Activated CD4-positive, alpha-beta T cell treated with anti-CD3 and anti-CD28 coated beads, Interleukin-2, amount 50 U/mL, for 16 hours (primary cell): ENCODE measurements at places on chromosomes 7 and 10.

DNA sequence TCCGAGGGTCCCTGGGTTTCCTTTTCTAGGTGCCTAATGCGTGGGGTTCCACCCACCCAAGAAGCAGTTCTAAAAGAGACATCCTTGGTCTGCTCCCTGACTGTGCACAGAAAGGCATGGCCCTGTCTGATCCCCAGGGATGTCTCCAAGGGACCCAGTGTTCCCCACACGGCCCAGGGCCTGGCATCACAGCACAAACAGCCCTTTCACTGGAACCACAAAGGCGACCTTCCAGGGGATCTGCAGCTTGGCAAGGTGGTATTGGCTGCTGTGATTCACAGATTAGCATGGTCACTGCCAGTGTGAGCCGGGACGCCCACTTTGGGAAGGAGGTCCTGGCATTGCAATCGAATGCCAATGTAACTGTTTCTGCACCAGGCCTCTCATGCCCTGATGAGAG is 6.4 kb downstream of the KCNMA1 start:
- DNase-seq, result no peak

DNA sequence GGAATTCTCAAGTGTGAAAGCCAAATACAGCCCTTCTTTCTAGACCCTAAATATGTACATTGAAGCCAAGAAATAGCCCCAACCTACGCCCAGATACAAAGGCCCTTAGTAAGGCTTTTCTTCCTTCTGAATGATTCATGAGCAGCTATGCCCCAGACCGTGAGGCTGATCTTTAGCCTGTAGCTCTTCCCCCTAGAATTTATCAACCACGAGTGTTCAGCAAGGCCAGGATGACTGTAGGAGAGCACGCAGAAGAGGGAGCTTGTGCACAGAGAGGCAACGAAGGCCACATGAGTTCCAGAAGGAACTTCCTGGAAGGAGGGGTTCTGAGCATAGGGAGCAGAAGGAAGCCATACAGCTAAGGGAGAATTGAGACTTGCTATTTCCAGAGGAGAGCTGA is 53.0 kb upstream of the HABP2 start:
- no peak for DNase-seq

DNA sequence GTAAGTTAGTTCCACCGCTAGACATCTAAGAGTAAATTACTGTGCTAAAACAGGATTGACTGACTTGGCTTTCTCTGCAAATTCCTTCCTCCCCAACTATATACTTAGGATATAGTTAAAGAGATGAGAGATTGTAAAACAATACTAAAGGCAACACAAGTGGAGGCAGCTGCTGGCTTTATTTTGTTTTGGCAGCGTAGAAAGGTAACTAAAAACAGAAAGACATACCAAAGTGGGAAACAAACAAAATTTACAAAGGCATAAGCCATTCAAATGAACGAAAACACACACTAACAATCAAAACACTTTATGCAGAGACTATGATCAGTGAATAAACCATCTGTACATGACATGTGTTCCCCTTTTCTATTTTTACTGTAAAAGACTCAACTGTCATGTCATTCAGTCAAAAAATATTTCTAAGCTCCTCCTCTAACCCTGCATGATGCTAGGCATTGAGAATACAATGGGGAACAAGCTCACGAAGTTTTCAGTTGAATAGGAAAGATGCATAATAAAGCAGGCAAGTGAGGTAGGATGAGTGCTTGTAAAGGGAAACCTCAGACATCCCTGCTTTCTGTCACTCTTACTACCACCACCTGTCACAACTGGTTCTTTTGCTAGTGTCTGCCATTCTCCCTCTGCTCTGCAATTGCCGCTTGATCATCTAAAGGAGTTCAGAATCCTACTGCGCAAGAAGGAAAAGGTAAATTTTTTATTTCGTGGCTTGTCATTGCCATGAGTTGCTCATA is 64.2 kb upstream of the COL1A2 start:
- DNase-seq, result no peak

GRCh38 chr7:128160296-128160695 is 80.8 kb upstream of the LEP start:
- no peak for DNase-seq

DNA sequence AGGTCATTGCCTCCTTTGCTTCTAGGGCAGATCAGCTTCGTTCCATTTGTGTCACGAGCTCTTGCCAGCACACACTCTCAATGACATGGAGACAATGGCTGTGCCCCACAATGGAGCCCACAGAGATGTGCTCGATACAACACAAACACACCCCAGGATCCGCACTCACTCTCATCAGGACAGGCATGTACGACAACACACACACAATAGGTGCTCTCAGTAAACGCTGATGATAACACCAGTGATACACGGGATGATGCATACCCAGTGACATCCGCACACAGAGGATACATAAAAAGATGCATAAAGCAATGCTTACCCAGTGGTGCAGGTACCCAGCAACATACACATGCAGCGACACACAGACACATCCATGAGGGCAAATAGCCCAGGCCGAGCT is 61.2 kb upstream of the LBX1 start:
- DNase-seq, result no peak

GRCh38 chr10:132977807-132978206 is 35.4 kb upstream of the CFAP46 start:
- no peak for DNase-seq

- DNase-seq, result peak; percentile 10
Observed at GRCh38 chr10:92697663-92698511, 8.1 kb downstream of the HHEX start.
